ENCODE measurements at places on chromosomes 1 and 21.

GRCh38 chr1:204464187-204464631 is 30.4 kb downstream of the PIK3C2B start:
- DNase-seq, result no peak

- DNase-seq, result no peak
Observed at GRCh38 chr1:3841491-3841890, 15.5 kb downstream of the CEP104 start.

GRCh38 chr1:154837034-154837671 is 32.9 kb downstream of the KCNN3 start:
- no peak for DNase-seq

DNA sequence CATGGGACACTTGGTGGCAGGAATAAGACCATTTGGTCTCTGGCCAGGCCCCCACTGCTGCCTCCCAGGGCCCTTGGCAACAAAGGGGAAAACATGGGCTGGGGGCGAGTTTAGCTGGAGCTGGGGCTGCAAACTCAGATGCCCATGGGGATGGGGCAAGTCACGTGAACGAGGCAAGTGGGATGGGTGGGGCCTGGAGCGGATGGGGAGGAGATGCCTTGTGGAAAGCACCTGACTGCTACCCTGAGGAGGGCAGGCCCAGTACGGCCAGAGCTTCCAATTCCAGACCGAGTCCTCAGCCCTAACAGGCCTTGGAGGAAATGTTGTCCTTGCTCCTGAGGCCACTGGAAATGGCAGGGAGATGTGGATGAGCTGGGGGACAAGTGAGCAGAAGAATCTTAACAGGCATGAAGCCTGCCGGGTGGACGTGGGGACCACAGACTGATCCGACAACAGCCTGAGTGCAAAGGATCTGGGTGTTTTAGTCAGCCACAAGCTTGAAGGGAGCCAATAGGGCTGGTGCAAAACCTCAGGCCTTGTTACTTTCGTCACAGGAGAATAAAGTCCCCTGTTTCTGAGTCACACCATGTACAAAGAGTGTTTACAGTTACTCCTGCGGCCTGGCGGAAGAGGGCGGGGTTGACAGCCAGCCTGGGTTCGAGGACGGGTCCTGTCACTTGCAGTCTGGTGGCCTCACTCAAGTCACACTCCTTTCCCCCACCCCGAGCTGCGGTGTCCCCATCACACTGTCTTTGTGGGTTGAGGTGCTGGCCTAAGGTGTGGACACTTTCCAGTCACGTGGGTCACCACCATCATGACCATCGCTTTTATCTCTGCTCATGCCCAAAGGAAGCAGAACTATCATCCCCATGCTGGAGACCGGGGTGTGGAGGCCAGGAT is 19.1 kb downstream of the RUNX3 start:
- no peak for DNase-seq

Measured in urothelium cell line (cell line).